ENCODE measurements at places on chromosomes 6 and 20.

- DNase-seq = no peak
Measured at GRCh38 chr6:11761744-11762620, 16.6 kb downstream of the ADTRP start.

DNA sequence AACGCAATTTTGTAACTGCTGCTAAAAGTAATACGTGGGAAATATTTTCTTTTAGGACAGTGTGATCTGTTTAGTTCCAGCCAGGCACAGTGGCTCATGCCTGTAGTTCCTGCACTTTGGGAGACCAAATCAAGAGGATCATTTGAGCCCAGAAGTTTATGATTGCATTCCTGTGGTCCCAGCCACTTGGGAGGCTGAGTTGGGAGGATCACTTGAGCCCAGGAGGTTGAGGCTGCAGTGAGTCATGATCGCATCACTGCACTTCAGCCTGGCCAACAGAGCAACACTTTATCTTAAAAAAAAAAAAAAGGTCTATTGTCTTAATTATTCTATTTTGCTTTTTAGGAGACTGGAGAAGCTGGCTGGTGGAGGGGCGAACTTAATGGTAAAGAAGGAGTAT lies 101.5 kb downstream of the CD2AP start:
- no peak for DNase-seq

- no peak for DNase-seq
Measured at GRCh38 chr20:11979306-11979990, 61.8 kb downstream of the BTBD3 start.

DNA sequence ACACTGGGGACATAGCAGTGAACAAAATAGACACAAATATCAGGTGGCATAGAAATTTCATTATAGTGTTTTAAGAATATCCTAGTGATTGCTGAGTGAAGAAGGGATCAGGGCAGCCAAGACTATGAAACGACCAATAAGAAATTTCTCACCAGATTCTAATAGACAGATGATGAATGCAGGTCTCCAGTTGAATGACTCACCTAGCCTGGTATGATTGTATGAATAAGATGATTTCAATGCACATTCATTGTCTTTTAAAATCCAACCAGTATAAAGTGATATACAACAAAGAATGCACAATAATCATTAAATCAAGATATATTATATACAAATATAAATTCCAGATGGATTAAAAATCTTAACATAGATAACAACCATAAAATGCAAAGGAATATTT lies 124.5 kb upstream of the TENT5A start:
- DNase-seq = no peak

- DNase-seq = no peak
Measured at GRCh38 chr20:44022464-44022863, 107.8 kb downstream of the TOX2 start.

GRCh38 chr6:158321960-158322359 lies 9.7 kb downstream of the TULP4 start:
- peak; percentile 70 for DNase-seq

- DNase-seq = no peak
Measured at GRCh38 chr6:170114956-170115855, 175.7 kb downstream of the DLL1 start.

DNA sequence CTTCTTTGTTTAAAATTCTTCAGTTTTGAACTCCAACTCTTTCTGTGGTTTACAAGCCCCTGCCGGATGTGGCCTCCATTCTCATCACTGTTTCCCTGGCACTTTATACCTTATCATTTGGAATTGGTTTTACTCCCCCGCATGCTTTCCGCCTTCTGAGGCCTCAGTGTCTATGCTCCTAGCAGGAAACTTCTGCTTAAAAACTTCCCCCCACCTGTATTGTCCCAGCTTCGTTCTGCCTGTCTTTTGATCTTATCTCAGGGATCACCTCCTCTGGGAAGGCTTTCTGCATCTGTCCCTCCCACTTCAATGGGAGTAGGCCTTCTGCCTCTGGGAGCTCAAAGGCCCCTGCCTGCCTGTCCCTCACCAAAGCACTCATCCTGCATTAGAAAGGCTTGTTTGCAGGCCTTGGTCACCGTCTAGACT lies 3.4 kb upstream of the ANGPT4 start:
- DNase-seq = no peak

- DNase-seq = no peak
Measured at GRCh38 chr20:56395166-56395565, 2.7 kb downstream of the CSTF1 start.

- no peak for DNase-seq
Measured at GRCh38 chr6:144340541-144341371, 55.6 kb downstream of the UTRN start.

- peak; percentile 22 for DNase-seq
Measured at GRCh38 chr6:34679552-34680253, 16.9 kb downstream of the ILRUN start.

DNA sequence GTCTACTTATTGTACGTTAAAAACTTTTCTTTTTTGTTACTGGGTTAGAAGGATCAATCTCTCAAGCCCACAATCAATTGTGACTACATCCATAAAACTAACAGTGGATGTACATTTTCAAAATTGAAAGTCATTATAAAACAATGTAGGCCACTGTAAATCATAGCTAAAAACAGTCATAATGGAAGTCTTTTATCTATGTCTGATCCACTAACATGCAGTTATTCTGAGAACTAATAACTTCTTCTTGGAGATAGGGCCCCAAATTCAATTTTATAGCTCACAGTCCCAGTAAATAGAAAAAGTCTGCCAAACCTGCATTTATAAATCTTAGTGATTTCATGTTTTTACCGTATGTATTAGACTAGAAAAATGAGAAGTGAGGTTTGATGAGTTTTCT lies 187.3 kb upstream of the MMS22L start:
- no peak for DNase-seq

- no peak for DNase-seq
Measured at GRCh38 chr20:37386505-37387251, 40.7 kb downstream of the SRC start.

DNA sequence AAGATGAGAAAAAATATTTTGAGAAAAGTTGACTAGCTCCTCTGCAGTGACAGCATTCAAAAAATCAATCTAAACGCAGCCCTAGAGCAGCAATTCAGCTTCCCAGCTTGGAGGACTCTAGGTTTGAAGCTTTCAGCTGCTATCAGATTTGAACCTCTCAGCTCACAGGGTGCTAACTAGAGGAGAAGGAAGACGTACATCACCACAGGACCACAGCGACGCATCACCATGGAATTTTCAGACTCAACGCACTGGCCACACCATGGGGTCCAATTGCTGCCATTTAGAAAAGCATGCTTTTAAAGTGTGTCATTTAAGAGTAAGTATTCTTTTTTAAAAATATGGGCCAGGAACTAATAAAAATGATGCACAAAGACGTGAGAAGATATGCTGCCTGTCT lies 45.0 kb upstream of the FUCA2 start:
- no peak for DNase-seq

- DNase-seq = no peak
Measured at GRCh38 chr20:4545526-4545925, 176.2 kb upstream of the PRND start.

DNA sequence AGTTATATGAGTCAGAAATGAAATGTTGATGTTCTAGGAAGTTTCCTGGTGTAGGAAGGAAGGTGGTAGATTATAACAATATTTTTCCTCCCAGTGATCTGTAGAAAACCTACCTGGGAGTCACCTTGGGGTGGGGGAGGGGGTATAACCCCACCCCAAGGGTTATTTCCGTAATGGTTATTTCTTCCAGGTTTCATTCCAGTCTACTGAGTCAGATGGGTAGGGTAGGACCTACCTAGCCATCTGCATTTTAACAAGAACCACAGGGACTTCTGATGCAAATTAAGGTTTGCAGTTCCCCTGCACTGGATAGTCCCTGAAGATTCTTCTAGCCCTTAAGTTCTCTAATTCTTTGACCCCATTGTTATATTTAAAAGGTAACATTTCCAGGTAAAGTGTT lies 88.9 kb downstream of the ARMC2 start:
- no peak for DNase-seq

GRCh38 chr20:34089655-34090345 lies 22.2 kb downstream of the EIF2S2 start:
- no peak for DNase-seq

DNA sequence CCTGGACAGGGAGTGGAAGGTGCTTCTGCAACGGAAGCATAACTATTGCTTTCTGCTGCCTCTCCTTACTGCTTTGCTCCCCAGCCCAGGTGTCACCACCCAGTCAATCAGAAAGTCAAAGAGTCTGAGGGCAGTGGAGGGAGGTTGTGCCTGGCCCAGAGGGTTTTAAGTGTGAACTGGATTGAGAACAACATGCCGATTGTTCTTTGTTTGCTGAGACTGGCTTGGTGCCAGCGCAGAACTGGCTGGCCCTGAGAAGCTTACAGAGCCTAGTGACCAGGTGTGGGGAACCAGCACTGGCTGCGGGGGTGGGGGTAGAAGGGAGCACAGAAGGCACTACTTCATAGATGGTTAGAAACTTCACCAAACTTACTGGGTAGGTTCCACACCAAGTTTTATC lies 31.1 kb upstream of the ENPP4 start:
- no peak for DNase-seq

- DNase-seq = no peak
Measured at GRCh38 chr20:32731882-32732266, 11.4 kb downstream of the COMMD7 start.

- no peak for DNase-seq
Measured at GRCh38 chr6:18746727-18747126, 359.6 kb downstream of the RNF144B start.

GRCh38 chr6:54238396-54238795 lies 69.8 kb upstream of the TINAG start:
- no peak for DNase-seq

GRCh38 chr6:6516666-6517458 lies 71.7 kb upstream of the LY86 start:
- no peak for DNase-seq

- DNase-seq = no peak
Measured at GRCh38 chr20:58256307-58256706, 27.9 kb upstream of the ANKRD60 start.

- peak; percentile 94 for DNase-seq
Measured at GRCh38 chr6:159968295-159969203, at the start of gene IGF2R. TSS of gene IGF2R (plus strand) at chr6:159969082. CDS start at chr6:159969247, 165 bp downstream.

- no peak for DNase-seq
Measured at GRCh38 chr6:109496036-109496772, 13.2 kb upstream of the ZBTB24 start.

Data from erythroblast (primary cell).